Osteocyte (in vitro differentiated cells): ENCODE measurements at places on chromosomes 6 and 20. TPM values are rescaled to one million over a fixed set of nuclear protein-coding genes. Genes with fewer than 3 reads are reported as not detected.

The NEU1 gene
- total RNA-seq, result 74.8 and 83.6 TPM in 2 replicates

The WFDC2 gene
- not detected in 2 replicates for total RNA-seq

GRCh38 chr20:58473453-58474425, 41.5 kb downstream of the APCDD1L start:
- peak; percentile 80 for DNase-seq

DNA sequence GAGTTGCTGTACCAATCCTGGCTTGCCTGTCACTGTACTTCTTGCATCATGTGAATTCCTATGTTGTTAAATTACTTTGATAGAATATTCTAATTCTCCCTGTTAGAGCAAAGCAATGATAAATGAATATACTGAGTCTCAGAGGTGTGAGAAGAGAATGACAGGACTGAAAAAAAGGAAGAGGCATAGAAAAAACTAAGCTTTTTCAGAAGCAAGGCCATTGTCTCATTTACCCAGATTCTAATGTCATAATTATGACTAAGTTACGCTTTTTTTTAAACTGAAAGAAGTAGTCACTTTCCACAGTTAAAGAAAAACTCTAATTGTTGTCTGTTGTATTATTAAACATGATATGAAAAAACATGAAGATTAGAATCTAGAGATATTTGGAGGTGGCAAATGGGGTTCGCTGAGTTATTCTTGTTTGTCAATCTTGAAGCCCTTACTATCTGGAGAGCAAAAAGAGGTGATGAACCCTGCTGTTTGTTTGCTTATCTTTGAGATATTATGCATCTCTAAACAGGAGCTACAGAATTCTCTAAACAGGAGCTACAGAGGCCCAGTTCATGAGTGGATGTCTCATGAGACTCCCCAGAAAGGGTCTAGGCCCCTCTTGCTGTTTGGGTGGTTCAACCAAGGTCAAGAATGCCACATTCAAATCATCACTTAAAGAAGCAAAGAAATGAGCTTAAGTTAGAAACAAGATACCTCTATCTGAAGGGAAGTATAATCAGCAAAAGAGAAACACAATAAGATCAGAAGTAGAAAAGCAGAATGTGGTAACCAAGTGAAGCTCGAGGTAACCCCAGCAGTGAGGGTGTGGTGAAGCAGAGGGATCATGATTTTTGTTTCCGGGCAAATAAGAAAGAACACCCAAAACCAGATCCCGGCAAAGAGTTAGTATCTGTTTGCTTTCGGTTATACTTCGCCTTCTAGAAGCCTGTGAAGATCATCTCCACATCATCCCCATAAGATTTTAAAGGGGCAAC, 33.3 kb upstream of the THEMIS start:
- DNase-seq, result no peak

GRCh38 chr6:168153553-168153952, 74.5 kb upstream of the FRMD1 start:
- no peak for DNase-seq

The OTOR gene
- not detected in 2 replicates for total RNA-seq

GRCh38 chr6:144351379-144352127, 66.4 kb downstream of the UTRN start:
- DNase-seq, result no peak

DNA sequence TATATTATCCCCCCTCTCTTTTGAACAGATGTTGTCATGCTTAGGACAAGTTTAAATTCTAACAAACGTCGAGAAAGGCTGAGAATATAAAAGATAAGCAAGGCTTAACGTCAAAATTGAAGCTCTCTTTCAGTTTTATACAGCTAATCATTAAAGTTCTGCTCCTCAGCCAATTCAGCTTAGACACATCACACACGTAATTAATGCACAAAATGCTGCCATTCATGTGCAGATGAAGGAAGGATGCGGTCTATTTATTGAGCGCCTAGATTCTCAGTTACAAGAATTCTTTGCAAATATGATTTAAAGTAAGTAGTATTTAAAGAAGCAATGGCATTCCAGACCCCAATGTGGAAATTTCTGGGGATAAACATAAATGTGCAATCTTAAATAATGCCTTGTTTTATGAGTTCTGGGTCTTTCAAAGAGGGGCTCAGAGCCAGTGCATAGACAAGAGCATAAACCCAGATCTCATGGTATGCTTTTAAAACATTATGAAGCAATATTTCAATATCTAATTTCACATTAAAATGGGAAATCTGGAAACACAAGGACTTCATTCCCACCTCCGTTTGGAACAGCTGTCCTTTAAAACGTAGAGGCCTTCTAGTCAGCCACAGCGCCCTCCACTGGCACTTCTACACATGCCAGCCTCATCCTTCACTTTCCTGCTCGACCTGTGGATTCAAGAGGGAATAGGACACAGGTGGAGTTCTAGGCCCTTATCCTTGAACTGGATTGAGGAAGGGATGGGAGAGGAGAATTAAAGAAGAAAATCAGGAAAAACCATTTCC, 85.8 kb downstream of the LYRM4 start:
- no peak for DNase-seq

The HAO1 gene
- total RNA-seq, result not detected in 2 replicates

- DNase-seq, result no peak
These were observed 102.3 kb upstream of the FOXP4 start for GRCh38 chr6:41443616-41444525.

GRCh38 chr6:127069659-127070279, 48.7 kb upstream of the RSPO3 start:
- DNase-seq, result no peak
